ENCODE measurements at places on chromosomes 3 and 15.

DNA sequence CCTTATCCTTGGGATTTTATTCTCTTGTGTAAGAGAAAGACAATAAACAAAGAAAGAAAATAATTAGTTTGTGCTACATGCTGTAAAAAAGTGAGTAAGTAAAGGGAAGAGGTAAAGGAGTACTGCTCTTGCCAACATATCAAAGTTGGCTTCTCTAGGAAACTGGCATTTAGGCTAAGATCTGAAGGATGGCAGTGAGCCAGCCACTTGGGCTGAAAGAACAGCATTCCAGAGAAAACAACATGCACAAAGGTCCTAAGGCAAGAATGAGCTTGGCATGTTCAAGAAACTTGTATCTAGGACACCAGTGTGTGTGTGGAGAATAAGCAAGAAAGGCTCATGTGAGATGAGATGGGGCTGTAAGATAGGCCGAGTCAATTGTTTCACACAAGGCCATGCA lies 245.5 kb upstream of the MANF start:
- peak; percentile 26 for DNase-seq

GRCh38 chr3:118974356-118975097 lies 60.1 kb downstream of the IGSF11 start:
- DNase-seq, result no peak

DNA sequence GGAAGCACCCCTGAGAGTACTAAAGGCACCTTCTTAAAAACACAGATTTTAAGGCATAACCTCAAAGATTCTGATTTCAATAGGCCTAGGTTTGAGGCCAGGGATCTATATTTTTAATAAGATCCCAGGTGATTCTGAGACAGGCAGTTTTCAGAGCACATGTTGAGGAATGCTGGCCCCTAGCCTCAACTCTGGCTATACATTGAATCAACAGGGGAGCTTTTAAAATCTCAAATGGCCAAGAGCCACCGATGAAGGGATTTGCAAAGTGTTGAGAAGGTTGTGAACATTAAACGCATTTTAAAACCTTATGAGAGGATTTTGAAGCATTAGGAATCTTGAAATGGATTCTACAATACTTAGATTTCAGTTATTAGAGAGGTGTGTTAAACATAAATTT lies 268.8 kb upstream of the ARHGEF26 start:
- DNase-seq, result no peak

DNA sequence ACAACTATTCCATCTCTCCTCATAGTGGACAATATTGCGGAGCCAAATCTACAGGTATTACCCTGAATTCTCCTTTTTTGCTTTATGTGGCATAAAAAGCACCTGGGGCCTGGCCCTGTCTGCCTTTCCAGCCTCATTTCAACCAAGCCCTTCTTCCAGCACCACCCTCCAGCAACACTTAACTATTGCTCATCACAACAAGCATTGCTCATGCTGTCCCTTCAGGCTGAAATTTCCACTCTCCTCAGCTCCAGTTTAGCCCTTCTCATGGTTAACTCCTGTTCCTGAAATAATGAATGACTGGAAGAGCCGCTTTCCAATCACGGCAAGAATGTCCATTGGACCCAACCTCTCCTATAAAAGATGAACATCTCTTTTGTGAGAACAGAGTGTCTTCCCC lies 107.4 kb downstream of the P2RY1 start:
- peak; percentile 59 for DNase-seq

DNA sequence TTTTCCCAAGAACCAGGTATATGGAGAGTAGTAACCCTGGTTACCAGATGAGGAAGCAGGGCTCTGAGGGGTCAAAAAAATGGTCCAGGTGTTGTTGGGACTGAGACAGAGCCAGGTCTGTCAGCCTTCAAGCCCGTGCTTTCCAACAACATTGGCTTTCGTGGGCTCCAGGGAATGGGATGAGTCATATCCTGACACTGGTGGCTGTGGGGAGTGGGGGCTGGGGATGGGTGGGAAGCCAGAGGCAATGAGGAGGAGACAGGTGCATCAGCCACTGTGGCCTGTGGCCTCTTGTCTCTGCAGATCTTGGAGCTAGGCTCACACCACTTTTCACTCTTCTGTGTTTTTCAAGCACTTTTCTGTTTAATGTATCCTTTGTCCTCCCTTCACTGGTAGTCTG lies 38.2 kb downstream of the CORO2B start:
- no peak for DNase-seq
